HTR-8/SVneo (cell line): ENCODE measurements at places on chromosomes 3 and 15.
A peak's percentile ranks its signal among the peaks of the same experiment; 100 is the strongest.

DNA sequence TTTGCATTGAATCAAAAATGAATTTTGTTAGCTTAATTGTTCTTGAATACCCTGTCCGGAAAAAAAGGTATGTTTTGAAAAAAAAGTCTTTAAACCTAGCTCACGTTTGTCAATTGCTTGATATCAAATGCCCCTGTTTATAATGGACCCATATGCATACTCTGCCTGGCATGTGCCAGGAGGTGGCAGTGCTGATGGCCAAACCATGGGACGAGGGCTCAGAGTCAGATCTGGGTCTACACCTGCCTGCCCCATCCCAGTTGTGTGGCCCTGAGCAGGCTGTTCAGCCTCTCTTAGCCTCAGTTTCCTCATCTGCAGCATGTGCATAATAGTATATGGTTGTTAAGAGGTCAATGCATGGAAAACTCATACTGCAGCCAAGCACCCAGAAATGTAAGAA, 38.8 kb downstream of the PRKCD start:
- DNase-seq = no peak

DNA sequence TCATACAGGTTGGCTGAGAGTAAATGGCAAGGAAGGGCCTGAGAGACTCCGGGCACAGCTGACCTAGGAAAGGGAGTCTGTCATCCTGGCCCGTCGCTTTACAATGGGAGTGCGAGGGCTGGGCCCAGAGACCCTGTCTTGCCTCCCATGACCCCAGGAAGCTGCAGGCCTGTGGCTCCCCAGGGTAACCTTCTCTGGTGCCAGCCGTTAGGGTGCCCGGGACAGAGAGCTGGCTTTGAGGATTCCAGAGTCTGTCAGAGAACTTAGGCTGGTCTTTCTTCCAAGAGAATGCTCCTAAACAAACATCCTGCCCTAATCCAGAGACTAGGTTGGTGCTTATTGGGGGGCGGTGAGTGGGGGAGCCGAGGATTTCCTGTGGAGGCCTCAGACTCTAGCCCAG, 18.5 kb downstream of the ZNF710 start:
- DNase-seq = no peak

GRCh38 chr15:73928971-73929627, 2.8 kb downstream of the LOXL1 start:
- DNase-seq = no peak

DNA sequence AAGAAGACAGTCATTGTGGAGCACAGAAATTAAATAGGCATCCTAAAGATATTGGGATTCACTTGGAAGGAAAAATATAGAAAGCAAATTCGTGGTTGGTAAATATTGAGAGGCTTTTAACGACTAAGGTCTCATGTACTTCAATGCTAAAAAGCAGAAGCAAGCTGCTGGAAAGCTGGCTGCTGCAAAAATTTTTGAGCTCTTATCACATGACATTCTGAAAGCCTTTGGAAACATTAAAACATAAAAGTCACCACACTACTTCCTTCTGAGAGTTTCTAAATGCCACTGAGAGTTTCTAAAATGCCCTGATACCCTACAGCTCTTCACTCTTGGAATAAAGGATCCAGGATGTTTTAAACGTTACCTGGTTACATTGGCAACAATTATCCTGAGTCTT, 39.0 kb upstream of the CBLB start:
- DNase-seq = no peak

GRCh38 chr3:73164622-73165021, 103.2 kb downstream of the EBLN2 start:
- no peak for DNase-seq

DNA sequence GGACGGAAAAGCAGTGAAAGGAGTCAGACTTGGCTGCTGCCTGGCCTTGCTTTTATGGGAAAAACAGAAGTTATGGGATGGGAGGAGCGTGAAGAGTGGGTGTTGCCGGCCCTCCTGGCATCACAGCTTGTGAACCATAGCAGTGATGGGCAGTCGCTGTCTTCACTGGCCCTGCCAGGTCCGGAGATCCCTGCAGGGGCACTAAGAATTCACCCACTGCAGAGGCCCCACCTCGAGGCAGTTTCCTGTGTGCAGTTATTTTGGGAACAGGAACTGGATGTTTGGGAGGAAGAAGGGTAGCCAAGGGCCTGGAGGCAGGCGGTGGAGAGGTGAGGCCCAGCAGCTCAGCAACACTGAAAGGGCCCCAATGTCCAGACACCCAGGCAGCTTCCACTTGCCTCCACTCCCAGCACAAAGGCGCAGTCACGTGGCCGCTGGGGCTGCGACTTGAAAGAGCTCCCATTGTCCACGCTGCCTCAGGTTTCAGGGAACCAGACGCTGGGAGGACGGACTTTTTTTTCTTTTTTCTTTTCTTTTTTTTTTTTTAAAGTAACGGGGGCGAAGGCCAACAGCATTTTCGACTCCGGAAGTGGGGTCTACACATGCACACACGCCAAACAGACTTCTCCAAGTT, 255.6 kb downstream of the ZNF621 start:
- DNase-seq = no peak

DNA sequence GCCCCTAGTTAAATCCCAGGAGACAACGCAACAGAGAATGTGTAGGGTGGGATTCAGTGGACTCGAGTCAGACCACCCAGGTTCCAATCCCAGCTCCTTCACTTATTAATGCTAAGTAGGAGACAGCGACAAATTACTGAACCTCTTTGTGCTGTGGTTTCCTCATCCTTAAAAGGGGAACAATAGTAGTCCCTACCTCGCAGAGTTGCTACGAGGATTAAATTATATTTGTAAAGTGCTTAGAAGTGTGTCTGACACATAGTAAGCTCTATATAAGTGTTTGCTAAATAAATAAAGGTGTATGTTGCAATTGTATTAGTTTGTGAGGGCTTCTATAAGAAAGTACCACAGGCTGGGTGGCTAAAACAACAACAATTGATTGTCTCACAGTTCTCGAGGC, 58.0 kb upstream of the PPARG start:
- DNase-seq = no peak

- DNase-seq = no peak
Measured at GRCh38 chr15:40053079-40053830, 14.3 kb upstream of the SRP14 start.

GRCh38 chr3:125087768-125088391, 32.1 kb upstream of the HEG1 start:
- DNase-seq = no peak

DNA sequence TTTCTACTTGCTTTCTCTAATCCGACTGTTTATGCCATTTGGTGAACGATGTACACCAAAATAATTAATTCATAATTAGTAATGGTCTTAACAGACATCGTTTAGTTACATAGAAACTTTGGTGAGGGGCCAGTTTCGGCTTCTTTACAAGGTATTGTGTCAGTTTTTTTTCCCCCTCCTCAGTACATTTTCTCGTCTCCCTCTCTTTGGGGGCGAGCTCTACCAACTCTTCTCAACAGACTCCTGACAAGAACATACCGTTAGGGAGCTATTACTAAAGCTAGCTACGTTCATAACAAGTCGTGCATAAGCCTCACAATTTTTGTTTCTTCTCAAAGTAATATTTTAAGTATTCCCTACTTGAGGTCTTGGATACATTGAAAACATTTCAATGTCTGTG, 1.4 kb downstream of the U2SURP start:
- no peak for DNase-seq

DNA sequence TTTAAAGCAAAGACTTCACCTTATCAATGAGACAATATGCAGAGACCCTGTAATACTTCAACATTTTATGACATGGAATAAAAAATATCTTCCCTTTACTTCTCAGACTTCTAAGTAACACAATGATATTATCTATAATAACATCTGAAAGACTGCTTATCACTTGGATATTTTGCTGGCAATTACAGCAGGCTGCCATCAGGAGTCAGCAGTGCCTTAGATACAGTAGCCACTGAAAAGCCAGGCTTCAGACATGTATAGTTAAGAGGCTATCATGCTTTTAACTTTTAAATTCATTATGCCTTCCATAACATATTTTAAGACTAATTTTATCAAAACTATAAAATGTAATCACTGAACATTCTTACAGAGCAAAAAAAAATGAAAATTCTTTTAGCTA, 227.5 kb downstream of the NEK10 start:
- no peak for DNase-seq

DNA sequence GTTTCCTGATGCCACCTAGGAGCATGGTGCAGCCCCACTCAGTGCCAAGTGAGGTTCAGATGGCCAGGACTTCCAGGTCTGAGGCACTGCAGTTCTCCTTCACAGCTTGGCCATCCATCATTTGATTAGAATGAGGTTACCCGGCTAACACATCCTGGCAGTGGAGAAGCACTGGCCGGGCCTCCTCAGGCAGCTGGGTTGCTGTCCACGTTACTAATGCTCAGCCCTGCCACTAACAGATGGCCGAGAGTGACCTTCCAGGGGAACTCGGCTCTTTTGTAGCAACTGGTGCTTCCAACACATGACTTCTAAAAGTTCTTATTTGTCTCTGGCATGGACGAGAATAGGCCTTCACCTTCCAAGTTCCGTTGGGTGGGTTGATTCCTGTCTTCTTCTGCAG, 204.6 kb upstream of the CFAP20DC start:
- no peak for DNase-seq

DNA sequence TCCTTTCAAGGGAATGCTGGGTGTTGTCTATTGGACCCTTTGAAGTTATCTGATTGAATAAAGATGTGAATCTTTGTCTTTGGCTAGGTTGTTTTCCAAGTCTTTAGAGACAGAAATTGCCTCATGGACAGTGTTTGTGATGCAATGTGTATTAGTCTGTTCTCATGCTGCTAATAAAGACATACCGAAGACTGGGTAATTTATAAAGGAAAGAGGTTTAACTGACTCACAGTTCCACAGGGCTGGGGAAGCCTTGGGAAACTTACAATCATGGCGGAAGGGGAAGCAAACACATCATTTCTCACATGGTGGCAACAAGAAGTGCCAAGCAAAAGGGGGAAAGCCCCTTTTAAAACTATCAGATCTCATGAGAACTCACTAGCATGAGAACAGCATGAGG, 88.8 kb upstream of the PLXND1 start:
- no peak for DNase-seq

DNA sequence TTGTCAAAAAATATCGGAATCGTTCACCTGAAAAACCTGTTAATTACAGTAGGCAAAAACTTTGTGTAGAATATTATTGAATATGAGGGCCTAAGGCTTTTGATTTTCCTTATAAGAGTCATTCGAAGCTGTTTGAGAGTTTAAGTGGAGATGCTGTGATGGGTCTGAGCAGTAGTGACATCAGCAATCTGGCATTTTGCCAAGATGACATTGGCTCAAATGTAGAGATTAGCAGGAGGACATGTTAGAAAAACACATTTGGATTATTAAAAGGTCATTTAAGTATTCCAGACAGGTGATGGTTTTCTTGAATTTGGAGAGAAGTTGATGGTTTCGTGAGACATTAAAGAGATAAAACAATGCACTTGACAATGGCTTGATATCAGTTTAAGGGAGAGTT, 12.9 kb downstream of the OR5AC2 start:
- no peak for DNase-seq

- DNase-seq = no peak
Measured at GRCh38 chr3:179651687-179652446, 973 bp upstream of the USP13 start.

GRCh38 chr15:94080989-94081605, 150.3 kb upstream of the MCTP2 start:
- DNase-seq = no peak

DNA sequence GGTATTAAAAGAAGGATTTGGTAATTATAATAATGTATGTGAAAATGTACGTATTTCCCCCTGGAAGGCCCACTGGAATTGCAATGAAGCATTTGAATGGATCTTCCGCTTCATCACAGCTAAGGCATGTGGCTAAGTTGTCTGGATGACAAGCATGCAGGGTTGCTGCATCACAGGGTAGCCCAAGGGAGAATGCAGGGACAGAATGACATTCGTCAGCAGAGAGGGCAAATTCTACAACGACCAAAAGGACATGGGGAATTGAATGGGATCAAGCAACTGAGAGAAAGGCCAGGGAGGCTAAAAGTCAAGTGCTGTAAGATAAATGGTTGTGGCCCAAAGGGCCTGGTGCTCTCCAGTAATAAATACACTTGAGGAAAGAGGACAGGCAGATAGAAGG, 95.4 kb downstream of the ISL2 start:
- DNase-seq = peak; percentile 23

DNA sequence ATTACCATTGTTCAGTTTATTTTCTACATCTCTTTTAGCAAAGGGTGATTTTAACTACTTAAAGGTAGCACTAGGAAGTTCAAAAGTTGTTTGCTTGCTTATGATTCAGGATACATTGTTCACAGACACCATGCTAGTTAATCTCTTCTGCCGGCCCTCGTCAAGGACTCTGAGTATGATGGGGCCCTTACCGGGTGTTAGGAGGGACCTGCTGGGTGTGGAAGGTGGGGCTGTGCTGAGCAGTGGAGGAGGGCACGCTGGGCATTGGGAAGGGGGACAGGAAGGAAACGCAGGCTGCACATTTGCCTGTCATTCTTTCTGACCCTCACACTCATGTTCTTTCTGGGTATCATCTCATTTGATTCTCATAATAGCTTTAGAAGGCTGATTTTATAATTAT, 65.1 kb upstream of the MYZAP start:
- DNase-seq = no peak

- peak; percentile 17 for DNase-seq
Measured at GRCh38 chr3:70716832-70717231, 404.4 kb upstream of the MDFIC2 start.

GRCh38 chr3:145798696-145799537, 362.1 kb downstream of the PLOD2 start:
- DNase-seq = no peak

DNA sequence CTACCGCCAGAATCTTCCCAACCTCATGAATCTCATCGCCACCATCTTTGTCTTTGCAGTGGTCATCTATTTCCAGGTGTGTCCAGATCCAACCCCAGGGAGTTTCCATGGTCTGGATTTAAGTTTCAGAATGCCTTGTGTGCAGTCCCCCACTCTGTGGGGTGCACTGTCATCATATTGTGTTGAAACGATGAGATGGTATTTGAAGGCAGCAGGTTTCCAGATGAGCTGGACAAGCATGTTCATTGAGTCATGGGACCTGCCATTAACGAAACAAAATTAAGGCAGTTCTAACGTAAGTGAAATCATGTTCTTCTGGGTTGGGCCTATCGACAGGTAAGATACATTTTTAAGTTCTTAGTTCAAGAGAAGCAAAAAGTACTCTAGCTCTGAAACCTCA, 12.7 kb downstream of the SEC61A1 start:
- no peak for DNase-seq

GRCh38 chr15:68967948-68968347, 37.6 kb downstream of the SPESP1 start:
- no peak for DNase-seq

- DNase-seq = no peak
Measured at GRCh38 chr3:139219463-139219862, 124.4 kb upstream of the MRPS22 start.

DNA sequence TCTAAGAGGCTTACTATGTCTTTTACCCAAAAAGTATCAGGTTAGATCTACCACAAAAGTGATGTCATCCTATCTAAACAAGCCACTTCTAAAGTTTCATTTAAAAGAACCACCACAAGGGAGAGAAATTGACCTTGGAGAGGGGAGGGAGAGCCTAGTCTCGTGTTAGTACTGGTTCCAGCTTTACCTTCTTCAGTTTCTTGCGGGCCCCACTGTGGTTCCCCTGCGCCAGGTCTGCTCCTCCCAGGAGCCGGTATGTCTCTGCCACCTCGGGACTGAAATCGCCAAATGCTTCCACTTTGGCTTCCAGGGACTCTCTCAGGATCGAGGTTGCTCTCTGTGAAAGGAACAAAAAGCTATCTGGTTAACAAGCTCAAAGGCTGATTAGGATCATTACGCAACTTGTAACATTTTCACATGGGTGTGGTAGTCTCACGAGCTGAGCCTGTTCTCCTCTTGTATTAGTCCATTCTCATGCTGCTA, 51.1 kb downstream of the SYNM start:
- DNase-seq = peak; percentile 10

- DNase-seq = no peak
Measured at GRCh38 chr3:44906997-44907396, 32.6 kb downstream of the TGM4 start.
